Stimulated activated CD4-positive, alpha-beta T cell treated with anti-CD3 and anti-CD28 coated beads, TNF-alpha, amount 100 ng/mL, for 1 hour (primary cell): ENCODE measurements at places on chromosomes 1 and 21.
A peak's percentile ranks its signal among the peaks of the same experiment; 100 is the strongest.

- DNase-seq: no peak
These were observed 3.8 kb downstream of the TAS1R3 start for GRCh38 chr1:1334835-1335234.

DNA sequence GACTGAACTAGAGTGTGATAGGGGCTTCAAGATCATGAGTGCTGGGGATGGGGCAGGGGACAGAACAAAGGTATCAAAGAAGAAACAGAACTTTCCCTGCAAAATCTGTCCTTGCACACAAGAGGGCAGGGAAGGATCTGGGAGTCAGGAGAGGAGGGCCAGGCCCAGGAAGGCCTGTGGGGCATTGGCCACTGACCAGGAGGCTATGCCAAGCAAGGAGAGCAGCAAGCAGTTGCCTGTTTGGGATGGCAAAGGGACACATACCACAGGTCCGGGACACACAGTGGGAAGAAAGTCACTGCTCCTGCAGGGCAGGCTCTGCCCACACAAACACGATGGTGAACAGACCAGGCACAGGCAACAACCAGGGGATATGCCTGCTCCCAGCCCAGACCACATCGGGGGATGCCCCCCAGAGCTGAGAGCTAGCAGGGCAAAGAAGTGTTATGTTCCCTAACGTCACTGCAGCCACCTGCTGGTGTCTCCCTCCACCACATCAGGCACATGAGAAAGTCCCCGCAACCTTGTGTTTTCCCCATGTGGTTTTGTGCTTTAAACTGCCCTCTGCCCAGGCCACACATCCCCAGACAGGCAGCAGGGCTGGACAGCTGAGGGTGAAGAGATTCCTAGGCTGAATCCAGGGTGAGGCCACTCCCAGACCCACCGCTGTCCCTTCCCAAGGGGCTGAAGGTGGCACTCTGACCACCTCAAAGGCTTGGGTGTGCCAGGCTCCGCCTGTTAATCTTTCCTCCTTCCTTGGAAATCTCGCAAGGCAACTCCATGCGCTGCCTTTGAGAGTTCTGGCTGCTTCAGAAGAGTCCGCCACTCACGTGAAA lies 53.6 kb downstream of the KIF21B start:
- DNase-seq: no peak

GRCh38 chr1:26254404-26254803 lies 20.4 kb downstream of the CEP85 start:
- no peak for DNase-seq

DNA sequence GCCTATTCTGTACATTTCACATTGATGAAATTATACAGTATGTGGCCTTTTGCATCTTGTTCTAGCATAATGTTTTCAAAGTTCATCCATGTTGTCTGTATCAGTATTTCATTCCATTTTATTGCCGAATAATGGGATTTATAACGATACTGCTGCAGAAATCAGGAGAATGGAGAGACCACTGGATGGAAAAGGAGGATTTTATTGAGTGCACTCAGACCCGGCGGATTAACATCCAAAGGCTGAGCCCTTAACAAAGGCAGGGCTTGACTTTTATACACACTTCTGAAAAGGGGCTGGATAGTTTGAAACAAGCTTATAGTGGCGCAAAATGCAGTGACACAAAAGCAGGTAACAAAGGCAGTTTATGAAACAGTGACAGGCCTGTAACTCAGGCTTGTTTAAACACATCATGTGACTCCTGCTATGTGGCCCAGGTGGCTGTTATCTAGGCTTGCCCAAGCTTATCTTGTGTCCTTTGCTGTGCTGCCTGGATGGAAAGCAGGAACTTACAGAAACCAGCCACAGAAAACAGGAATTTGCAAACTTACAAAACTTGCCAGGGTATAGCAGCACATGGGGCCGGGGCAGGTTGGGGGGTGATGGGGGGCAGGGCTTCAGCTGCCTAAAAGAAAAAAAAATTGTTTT lies 32.8 kb upstream of the KCNJ15 start:
- DNase-seq: no peak

DNA sequence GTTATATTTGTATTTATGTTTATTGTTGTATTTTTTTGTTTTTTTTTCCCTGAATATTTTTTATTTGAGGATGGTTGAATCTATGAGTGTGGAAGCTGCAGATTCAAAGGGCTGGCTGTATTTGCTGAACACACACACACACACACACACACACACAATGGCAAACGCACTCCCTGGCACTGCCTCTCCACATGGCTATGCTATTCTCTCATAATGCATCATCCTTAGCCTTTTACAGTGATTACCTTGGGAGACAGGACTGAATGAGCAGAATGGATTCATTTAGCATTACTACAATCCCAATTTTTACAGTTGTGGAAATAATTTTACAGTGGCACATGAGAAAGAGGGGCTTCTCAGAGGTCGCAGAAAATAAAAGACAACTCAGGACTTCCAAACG lies 390.1 kb downstream of the PCP4 start:
- no peak for DNase-seq

DNA sequence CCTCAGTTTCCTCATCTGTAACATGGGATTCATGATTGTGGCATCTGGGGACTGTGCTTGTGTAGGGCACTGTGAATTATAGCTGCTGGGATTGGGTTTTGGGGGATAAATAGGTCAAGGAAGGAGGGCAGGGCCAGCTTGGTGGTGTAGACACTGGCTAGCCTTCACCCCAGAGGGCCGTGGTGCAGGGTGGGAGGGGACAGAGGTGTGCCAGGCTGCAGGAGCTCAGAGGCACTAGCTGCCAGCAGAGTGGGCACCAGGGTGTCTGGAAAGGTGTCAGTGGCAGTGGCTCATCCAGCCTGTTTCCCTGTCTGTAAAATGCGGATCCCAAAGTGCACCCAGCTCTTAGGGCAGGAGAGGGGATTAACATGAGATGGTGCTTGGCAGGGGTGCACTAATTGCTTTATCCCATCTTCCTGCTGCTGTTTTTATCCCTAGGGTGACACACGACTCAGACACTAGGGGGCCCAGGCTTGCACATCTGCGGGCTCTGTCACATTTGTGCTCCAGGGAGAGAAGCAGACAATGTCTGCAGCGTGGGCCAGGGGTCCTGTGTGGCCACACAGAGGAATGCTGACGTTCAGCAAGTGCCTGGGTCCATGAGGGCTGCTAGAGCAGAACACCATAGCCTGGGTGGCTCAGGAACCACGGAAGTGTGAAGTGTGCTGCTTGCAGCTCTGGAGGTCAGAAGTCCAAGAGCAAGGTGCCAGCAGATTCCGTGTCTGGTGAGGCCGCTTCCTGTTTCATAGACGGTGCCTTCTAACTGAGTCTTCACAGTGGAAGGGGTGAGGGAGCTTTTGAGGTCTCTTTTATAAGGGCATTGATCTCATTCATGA lies 19.3 kb downstream of the OBSCN start:
- no peak for DNase-seq

GRCh38 chr1:169316556-169316955 lies 51.0 kb downstream of the NME7 start:
- DNase-seq: no peak

- DNase-seq: peak; percentile 3
These were observed 751 bp downstream of the STUM start for GRCh38 chr1:226549094-226549936.

DNA sequence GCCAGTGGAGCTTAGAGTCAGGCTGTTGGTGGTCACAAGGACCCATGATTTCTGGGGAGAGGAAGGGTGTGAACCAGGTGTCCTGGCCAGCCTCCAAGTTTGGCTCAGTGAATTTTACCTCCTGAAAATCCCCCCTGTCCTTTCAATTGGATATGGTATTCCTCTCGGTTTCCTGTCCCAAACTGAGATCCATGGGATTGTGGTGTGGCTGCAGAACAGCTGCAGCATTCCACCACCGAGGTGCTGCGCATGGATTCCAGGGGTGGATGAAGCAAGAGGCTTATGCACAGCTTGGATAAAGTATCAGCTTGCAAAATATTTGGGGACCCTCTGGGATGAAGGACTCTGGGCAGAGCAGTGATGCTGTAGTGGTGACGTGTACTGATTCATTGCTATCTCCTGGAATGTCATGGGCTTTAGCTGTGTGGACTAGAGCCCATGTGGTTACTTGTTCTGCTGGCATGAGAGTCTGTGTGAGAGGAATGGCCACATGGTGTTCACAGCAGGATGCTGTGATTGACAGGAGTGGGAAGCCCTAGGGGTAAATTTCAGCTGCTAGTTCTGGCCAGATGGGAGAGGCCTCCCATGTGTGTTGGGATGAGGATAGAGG lies 148.7 kb upstream of the SPAG17 start:
- no peak for DNase-seq

DNA sequence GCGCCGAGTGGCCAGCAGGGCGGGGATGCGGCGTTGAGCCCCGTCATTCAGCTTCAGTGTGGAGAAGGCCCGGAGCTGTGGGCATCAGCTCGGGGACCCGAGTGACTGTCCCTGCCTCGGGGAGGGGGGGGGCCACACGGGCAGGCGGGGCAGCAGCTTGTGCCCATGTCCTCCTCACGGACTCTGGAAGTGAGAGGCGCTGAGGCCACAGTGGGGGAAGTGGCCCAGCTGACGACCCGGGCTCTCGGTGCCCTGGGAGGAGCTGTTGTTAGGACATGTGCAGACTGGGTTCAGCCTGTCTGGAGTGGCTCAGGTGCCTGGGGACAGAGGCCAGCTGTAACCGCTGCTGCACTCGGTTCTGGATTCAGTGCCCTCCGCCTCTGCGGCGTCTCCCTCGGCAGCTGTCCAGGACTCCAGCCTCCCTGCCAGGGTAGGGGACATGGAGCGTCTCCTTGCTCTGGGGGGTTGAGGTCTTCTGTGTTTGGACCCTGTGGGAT lies 71.1 kb downstream of the SKI start:
- no peak for DNase-seq

GRCh38 chr1:44485934-44486460 lies 80.9 kb downstream of the RNF220 start:
- DNase-seq: no peak

DNA sequence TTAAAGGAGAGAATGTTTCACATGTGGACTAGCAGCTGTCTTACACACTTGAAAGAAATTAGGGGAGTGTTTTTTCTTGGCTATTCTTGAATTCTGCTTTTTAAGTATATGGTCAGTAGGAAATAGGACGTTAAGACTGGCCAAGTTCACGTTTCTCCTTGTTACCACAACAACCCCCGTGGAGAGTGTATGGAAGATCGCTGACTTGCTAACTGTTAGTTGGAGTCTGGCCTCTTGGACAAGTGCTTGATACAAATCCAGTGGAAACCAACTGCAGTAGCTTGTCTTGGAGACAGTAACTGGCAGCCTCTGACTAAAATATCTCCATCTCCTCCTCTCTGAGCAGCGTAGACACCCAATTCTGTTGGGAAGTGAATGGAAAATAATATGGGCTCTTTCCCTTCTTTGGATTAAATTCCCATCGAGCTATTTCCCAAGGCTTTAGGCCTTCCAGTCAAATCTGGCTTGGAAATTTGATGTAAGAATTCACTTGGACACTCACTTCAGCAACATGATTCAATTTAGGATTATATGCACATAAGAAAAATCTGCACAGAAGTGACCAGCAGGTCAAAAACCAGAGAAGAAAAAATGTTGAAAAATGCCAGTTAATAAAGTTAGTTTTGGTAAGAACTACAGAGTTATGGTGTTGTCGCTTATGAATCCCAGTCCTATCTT lies 3.6 kb upstream of the NFIA start:
- DNase-seq: no peak

GRCh38 chr1:223456747-223457146 lies 63.5 kb downstream of the CCDC185 start:
- no peak for DNase-seq

DNA sequence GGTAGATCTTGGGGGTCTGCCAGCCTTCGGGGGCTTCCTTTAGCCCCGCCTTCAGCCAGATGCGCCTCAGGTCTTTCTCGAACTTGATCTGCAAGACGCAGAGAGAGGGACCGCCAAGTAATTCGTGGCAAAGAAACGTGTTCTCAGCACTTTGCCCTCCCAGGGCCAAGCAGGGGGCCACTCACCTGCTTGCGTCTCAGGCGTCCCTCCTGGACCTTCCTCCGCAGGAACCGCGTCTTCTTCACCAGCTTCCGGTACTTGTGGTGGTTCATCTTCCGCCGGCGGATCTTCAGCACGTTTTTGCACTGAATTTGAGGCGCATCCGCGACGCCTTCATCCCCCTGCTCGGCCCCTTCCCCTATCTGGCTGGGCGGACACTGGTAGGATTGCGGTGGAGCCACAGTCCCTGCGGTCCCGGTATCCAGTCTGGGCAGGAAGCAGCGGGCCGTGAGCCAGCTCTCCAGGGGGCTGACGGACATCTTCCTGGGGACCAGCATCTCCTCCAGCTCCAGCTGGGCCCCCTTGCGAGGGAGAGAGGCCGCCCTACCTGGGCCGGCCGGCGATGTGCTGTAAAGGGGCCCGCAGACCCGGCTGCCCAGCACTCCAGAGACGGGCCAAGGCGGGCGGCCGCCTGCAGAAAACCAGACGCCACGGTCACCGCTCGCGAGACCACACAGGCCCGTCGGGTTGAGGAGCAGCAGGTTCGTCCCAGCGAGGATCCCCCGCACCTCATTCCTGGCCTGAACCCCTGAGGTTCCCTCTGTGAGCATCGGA lies 1.0 kb downstream of the AURKAIP1 start:
- no peak for DNase-seq

DNA sequence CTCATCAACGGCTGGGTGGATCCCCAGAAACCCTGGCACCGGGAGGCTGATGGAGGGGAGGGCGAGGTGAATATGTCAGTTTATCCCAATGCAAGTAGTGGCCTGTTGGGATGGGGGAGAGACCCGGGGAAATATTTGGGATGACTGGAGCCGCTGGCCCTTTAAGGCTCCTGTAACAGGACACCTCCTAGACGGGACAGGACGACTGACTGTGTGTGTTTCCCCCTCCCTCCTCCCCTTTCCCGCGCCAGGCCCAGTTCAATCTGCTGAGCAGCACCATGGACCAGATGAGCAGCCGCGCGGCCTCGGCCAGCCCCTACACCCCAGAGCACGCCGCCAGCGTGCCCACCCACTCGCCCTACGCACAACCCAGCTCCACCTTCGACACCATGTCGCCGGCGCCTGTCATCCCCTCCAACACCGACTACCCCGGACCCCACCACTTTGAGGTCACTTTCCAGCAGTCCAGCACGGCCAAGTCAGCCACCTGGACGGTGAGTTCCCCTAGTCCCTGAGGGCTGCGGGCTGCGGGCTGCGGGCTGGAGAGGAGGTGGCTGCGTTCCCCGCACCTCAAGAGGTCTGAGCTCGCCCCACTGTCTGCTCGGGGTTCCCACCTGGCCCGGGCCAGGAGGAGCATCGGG lies 44.8 kb upstream of the CCDC27 start:
- no peak for DNase-seq

DNA sequence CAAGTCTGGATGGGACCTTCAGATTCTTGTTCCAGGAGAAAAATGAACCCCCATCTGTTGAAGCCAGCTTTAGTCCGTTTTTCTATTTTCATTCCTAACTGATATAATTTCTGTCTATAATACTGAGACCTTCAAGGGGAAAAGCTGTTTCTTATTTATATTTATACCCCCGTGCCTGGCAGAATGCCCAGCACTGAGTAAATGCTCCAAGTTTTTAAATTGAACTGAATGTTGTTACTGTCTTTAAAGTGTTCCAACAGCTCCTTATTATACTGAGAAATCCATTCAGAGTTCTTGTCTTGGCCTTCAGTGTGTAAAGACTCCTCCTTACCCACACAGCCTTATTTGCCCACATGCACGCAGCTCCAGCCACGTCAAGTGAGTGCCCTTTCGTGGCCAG lies 178.6 kb upstream of the HMGB4 start:
- DNase-seq: no peak

- DNase-seq: no peak
These were observed 8.7 kb downstream of the TIE1 start for GRCh38 chr1:43309405-43310025.
